ENCODE measurements at places on chromosomes 3 and 15.

- peak; percentile 30 for DNase-seq
Observed at GRCh38 chr3:51966016-51966415, 1.2 kb downstream of the PCBP4 start.

- no peak for DNase-seq
Observed at GRCh38 chr15:58441376-58442070, 9.7 kb downstream of the LIPC start.

GRCh38 chr3:17065315-17065714 lies 180.6 kb downstream of the PLCL2 start:
- DNase-seq = no peak

- no peak for DNase-seq
Observed at GRCh38 chr3:45078910-45079522, 52.9 kb downstream of the CLEC3B start.

DNA sequence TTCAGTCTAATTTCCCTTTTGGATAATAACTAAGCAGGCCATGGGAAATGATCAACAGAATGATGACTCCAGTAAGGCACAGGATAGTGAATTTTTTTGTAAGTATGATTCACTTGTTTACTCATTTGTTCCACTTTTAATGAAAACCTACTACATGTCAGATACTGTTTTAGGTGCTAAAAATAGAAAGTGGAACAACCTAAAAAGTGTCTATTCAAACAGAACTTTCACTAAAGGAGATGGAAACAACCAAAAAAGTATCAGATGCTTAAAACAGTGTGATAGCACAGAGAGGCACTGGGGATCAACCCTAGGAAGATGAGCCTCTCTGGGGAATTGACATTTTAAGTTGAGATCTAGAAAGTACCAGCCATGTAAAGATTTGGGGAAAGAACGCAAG lies 11.1 kb downstream of the RYK start:
- DNase-seq = no peak

All from WERI-Rb-1 (cell line).